ENCODE measurements at places on chromosomes 7 and 10.

- DNase-seq = no peak
Observed at GRCh38 chr10:77220150-77220549, 417.5 kb downstream of the KCNMA1 start.

DNA sequence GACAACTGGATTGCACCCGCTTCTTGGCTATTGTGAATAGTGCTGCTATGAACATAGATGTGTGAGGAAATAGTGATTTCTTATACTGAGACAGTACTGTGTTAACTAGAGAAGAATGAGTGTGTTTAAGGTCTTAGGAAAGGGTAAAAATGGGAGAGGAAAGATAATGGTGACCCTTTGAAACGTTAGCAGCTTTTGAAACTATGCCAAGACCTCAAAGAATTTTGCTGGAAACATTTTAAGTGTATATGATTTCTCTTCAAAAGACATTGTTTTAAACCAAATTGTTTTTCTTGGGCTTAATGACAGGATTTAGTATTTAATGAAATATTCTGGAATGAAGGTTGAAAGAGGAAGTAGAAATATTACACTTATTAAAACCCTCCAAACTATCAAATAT, 100.8 kb upstream of the ARHGAP21 start:
- DNase-seq = no peak

GRCh38 chr10:62166331-62167131, 102.1 kb downstream of the RTKN2 start:
- no peak for DNase-seq

- peak; percentile 82 for DNase-seq
Observed at GRCh38 chr10:88913127-88913526, 33.1 kb downstream of the STAMBPL1 start.

GRCh38 chr7:78993341-78993740, 460.1 kb downstream of the MAGI2 start:
- no peak for DNase-seq

- DNase-seq = peak; percentile 78
Observed at GRCh38 chr10:78458983-78459638, 425.4 kb downstream of the RPS24 start.

DNA sequence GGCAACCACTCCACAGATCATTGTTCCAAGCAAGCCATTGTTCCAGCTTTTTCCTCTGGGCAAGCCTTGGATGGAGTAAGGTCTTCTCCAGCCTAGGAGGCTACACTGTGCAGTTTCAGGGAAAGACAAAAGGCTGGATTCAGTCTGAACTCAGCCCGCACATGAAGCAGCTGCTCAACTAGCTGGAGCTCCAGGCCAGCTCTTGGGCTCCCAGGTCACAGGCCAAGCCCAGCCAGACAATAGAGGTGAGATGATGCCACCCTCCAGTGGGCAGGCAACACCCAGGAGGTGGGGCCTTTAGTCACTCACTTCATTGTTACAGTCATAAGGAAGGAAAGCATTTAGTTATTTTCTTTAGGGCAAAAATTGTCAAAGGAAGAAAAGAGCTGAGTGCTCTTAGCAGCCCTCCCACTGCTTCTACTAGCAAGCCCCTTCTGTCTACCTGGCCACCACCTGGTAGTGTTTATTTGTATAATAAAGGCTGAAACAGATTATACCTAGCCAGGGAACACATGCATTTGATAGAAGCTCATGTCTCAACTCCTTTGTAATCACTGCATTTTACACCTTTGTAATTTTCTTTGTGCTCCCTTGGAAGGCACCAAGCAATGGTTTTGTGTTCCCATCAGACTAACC, 253.4 kb downstream of the WDR11 start:
- peak; percentile 94 for DNase-seq
